ENCODE measurements at places on chromosomes 16 and 17. TPM values are rescaled to one million over a fixed set of nuclear protein-coding genes. Genes with fewer than 3 reads are reported as not detected.

DNA sequence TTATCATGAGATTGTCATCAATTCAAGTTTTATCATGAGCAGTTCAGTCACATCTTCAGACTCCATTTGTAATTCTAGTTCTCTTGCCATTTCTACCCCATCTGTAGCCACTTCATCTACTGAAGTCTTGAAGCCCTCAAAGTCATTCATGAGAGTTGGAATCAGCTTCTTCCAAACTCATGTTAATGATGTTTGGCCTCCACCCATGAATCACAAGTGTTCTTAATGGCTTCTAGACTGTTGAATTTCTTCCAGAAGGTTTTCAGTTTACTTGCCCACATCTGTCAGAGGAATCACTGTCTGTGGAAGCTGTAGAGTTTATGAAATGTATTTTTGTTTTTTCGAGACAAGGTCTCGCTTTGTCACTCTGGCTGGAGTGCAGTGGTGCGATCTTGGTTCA is 16.0 kb downstream of the NSRP1 start:
- DNase-seq, result no peak

DNA sequence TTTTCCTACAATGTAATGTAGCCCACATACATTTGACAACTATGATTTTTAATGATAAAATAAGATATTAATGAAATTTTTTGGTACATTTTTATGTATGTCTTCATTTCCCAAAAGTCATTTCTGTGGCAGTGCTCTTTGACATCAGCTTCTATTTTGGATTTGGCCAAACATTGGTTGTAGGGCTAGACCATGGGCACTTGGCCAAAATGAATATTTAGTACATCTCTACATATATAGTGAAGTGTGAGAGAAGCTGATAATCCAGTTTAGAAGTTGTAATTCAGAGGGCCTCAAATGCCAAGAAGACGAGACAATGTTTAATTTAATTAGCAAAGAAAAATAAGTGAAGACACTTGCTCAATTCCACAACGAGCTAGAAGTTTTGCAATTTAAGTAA is 724.9 kb upstream of the SOX9 start:
- DNase-seq, result no peak

Gene MPV17L
- not detected for polyA plus RNA-seq

GRCh38 chr16:57541754-57542435 is 548 bp upstream of the ADGRG5 start:
- DNase-seq, result no peak

Measured in B cell (primary cell).